Stimulated activated naive B cell treated with anti-CD40 and anti-IgM and Interleukin-4, amounts not matched to agents 10 μg/mL and 1 μg/mL and 100 μg/mL, for 72 hours (primary cell): ENCODE measurements at places on chromosomes 12 and 14.

GRCh38 chr14:77616133-77616453 lies 344 bp downstream of the SPTLC2 start:
- DNase-seq, result no peak

- peak; percentile 33 for DNase-seq
Measured at GRCh38 chr14:51093371-51094281, 1.3 kb downstream of the TRIM9 start.

- peak; percentile 18 for DNase-seq
Measured at GRCh38 chr12:109110988-109111495, 5.3 kb upstream of the ACACB start.

DNA sequence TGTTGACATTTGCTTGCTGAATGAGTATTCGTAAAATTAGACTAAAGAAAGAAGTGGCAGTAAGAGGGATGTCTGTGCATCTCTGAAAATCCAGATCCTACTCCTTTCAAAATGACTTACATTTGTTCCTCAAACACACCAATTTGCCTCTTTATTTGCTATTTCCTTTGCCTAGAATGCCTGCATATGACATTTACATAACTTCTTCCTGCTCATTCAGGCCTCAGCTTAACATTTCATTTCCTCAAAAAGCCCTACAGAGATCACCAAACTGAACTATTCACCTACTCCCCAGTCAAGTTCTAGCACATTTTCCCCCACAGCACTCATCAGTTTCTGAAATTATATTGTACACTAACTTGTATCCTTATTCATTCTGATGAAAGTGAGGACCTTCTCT lies 907.2 kb downstream of the LRFN5 start:
- DNase-seq, result no peak

- DNase-seq, result no peak
Measured at GRCh38 chr14:48127674-48128073, 452.3 kb upstream of the MDGA2 start.

DNA sequence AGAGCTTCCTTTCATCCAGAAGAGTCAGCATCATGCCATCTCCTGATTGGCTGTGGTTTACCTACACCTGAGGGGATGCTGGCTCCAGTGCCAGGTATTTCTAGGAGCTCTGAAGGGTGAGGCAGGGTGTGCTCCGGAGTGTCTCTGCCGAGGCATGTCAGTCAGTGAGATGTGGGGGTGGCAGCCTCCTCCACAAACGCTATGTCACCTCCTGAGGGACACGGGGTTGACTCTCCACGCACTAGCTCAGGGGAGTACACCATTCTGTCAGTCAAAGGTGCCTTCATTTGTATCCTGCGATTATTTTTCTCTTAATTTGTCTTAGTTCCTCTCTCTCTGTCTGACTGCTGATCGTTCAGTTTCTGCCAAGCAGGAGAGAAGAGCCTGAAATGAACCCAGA lies 604.5 kb downstream of the VRK1 start:
- DNase-seq, result no peak

GRCh38 chr12:117972301-117972700 lies 3.5 kb upstream of the KSR2 start:
- DNase-seq, result no peak

- no peak for DNase-seq
Measured at GRCh38 chr12:3600039-3600720, 109.2 kb downstream of the PRMT8 start.

- no peak for DNase-seq
Measured at GRCh38 chr14:25007832-25008231, 42.1 kb downstream of the STXBP6 start.

GRCh38 chr14:99899578-99900178 lies 106.5 kb downstream of the EML1 start:
- no peak for DNase-seq

GRCh38 chr14:96146131-96146771 lies 58.4 kb upstream of the BDKRB2 start:
- no peak for DNase-seq

DNA sequence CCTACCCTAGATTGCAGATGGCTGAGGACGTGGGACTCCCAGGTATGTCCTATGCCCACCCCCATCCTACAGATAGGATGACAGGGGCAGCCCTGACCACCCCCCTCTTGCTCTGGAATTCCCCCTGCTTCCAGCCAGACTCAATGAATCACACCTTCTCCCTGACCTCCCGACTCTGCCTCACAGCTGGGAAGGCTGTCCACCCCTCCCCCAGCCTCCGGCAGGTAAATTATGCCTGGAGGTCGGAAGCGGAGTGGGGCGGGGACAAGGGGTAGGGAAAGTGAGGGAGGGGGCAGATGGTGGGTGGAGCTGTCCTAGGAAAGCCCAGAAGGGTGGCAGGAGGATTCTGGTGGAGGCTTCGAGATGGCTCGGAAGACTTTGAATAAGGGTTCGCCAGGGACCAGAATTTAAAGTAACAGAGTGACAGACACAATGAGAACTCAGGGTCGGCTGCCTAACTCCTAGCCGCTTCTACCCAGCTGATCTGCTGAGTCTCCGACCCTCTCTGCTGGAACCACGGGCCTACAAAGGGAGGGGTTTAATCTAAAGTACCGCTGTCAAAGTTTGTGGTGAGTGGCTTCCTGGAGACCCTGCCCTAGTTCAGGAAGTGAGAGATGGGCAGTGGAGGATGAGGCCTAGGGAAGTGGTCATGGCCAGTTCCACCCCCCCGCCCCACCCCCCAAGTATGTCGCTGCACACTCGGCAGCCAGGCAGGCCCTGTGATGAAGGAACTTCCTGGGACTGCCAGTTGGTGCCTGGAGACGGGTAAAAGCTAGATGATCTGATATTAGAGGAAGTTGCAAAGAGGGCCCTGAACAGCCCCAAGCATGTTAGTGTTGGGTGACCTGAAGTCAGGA lies 4.2 kb downstream of the PLEKHG3 start:
- DNase-seq, result no peak

DNA sequence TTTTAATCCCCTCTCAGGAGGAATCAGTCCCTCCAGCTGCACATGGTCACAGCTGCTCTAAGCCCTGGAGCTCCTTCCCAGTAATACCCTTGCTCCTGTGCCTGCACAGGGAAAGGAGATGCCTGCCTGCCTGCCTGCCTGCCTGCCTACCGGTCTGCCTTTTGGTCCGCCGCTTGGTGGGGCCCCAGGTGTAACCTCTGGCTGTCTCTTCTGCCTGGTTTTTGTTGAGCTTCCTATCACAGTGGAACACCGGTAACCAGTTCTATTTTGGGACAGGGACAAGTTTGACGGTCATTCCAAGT lies 99.8 kb downstream of the DAD1 start:
- DNase-seq, result no peak

DNA sequence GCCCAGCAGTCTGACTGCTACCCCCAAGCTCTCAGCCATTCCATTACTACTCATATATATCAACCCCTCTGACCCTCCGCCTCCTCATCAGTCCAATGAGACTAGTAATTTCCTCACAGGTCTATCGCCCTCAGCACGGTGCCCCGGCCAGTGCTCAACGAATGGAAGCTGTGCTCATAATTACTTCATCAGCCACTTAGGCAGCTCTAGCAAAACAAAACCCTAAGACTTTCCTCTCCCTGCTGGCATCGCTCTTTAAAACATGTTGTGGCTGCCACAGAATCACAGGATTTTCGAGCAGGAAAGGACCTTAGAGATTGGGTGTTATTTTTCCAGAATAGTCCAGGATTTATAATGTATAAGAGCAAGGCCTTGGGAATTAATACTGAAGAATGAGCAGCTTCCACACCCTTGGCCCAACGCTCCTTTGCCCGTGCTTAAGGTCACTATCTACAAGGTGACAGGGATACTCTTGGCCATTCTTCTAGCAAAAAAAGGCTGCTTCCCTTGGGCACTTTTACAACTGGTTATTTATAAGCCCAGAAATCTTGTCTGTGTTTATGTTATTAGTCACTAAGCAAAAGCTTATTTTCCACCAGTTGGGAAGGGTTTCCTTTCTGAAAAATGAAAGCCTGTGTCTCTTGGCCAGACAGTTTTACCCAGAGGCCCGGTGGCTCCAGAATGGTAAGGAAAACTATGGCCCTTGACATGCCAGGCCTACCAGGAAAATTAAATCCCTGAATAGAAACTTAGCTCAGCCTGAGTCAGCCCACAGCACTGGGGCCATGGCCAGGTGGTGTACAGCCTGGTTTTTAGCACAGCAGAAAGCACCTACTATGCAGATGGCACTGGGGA lies 47.9 kb downstream of the NUAK1 start:
- no peak for DNase-seq

GRCh38 chr12:32466986-32467711 lies 67.8 kb downstream of the FGD4 start:
- no peak for DNase-seq

GRCh38 chr12:15209782-15210181 lies 11.4 kb downstream of the RERG start:
- no peak for DNase-seq

DNA sequence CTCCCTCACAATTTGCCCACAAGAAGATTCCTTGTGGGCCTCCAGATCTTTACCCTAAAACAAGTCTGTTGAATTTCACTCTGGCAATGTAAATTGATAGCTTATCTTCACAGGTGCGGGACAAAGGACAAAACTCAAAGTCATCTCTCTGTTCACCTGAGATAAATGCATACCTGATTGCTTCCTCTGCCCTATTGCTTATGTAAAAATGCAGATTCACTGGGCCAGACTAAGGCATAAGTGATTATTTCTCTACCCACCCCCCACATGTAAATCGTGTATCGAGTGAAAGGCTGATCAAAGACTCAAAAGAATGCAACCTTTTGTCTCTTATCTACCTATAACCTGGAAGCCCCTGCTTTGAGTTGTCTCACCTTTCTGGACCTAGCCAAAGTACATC lies 316.8 kb downstream of the SSPN start:
- no peak for DNase-seq

GRCh38 chr12:8033153-8034044 lies 883 bp downstream of the FOXJ2 start:
- peak; percentile 9 for DNase-seq

GRCh38 chr12:40827683-40828592 lies 135.7 kb downstream of the CNTN1 start:
- no peak for DNase-seq

GRCh38 chr12:121872546-121873215 lies 14.0 kb upstream of the HPD start:
- no peak for DNase-seq

DNA sequence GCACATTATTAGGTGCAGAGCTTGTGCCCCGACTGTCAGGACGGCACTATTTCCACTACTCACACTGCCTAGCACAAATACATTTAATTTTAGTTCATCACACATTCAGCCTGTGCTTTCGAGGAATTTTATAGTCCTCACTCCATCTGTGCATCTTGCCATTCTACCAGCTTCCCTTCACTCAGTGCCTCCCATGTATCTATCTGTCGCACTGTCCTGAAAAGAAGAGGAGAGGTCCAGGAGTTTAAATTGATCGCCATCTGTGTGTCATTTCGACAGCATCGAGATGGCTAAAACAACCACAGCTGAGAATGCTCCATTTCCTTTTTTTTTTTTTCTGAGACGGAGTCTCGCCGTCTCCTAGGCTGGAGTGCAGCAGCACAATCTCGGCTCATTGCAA lies 97.6 kb upstream of the FOXN3 start:
- DNase-seq, result no peak

DNA sequence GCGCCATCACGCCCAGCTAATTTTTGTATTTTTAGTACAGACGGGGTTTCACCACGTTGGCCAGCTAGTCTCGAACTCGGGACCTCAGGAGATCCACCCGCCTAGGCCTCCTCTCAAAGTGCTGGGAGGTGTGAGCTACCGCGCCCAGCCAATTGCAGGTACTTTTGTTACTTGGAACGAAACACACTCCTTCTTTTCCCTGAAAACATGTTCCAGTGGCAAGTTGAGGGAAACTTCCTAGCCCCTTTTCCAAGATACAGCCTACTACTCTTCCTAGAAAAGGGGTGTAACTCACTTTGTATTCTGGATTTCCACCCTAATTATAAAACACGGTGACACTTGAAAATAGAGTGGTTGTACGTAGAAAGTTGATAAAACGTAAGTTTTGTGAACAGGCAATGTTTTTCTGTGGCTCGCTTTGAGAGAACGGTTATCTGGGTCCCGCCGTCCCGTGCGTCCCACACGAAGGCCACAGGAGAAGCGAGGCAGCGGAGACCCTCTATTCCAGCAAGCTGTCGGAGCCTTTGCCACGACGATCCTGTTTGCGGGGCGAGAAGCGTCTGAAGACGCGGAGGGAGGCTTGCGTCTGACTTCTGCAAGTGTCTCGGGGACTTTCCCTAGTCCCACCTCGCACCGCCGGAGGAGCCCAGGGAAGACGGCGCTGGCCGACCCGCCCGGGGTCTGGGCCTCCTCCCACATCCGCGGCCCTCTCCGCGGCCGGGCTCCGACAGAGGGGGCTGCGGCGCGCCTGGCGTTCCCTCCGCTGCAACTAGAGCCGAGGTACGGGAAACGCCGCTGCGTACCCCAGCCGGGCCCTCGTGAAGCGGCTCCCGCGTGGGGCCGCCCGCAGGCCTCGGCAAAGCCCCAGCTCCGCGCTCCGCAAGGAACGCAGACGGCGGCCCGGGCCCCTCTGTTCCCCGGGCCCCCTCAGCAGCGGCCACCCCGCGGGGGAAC lies 745 bp downstream of the CDCA4 start:
- peak; percentile 37 for DNase-seq

DNA sequence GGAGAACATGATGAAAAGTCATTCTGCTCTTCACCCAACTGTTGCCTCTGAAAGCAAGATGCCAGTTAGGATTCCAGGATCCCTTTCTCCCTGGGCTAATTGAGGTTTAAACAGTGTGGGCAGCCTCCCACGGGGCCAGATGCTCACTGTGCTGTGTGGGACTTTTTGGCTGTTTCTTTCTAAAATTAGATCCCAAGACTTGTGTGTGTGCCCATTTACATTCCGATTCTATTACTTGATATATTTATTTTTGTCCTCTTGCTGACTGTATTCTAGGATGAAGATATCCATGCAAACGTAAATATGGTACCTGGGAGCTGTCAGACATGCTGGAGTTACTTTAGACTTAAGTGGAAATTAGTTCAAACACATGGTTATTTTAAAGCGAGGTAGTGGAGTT lies 6.2 kb downstream of the IFT43 start:
- DNase-seq, result no peak

DNA sequence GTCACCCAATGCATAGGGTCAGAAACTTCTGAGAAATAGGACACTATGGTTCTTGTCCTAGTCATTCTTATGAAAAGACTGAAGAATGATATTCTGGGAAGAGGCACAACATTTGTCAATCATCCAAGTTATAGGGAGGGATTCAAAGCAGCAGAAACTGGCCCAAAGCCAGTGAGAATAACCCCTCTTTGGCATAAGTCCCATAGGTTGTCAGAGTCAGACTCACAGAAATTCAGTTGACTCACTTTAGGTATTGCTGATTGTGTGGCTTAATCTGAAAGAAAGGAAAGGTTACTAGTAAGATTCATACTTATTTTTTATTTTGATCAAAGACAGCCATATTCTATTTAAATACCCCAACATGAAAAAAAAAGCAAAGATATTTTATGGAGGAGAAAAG lies 151.0 kb downstream of the SRGAP1 start:
- no peak for DNase-seq
